ENCODE measurements at places on chromosomes 4 and X. TPM values are rescaled to one million over a fixed set of nuclear protein-coding genes. Genes with fewer than 3 reads are reported as not detected.

DNA sequence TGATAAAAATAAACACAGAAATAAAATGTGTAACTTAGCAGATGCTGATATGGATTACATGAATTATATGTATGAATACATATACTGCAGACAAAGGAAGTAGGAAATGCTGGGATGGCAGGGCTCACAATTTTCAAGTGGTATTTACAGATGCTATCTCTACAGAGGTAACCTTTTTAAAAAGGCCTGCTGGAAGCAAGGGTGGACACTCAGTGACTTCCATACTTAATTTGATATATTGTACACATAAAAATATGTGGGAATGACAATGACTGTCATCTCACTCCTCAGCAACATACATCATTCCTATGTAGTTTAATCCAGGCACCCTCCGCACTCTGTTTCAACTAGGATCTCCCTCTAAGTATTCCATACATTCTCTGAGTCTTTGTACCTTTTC lies 452.9 kb downstream of the DTHD1 start:
- no peak for DNase-seq
- no peak overlapping the region for H3K27ac ChIP-seq
- no peak overlapping the region for H3K4me3 ChIP-seq
- H3K27me3 ChIP-seq, result no peaks in the 10 kb centered on the region
- no peaks in the 10 kb centered on the region for H3K36me3 ChIP-seq
- no peaks in the 10 kb centered on the region for H3K4me1 ChIP-seq

- DNase-seq, result no peak
- peaks cover 32% of the 10 kb centered on the region for H3K4me1 ChIP-seq
- no peak overlapping the region for H3K4me3 ChIP-seq
- H3K36me3 ChIP-seq, result peaks cover 11% of the 10 kb centered on the region
- H3K27ac ChIP-seq, result no peak overlapping the region
Measured at GRCh38 chr4:150133605-150134004, 55.4 kb downstream of the DCLK2 start.

GRCh38 chr4:121822796-121823504 lies 733 bp downstream of the CCNA2 start:
- peak overlapping the region; percentile 90 for H3K4me3 ChIP-seq
- peaks cover 11% of the 10 kb centered on the region for H3K36me3 ChIP-seq
- H3K27me3 ChIP-seq, result no peaks in the 10 kb centered on the region
- DNase-seq, result no peak
- peaks cover 40% of the 10 kb centered on the region for H3K4me1 ChIP-seq

GRCh38 chrX:34437586-34437985 lies 219.5 kb downstream of the TMEM47 start:
- H3K36me3 ChIP-seq, result no peaks in the 10 kb centered on the region
- DNase-seq, result no peak
- H3K4me1 ChIP-seq, result no peaks in the 10 kb centered on the region

DNA sequence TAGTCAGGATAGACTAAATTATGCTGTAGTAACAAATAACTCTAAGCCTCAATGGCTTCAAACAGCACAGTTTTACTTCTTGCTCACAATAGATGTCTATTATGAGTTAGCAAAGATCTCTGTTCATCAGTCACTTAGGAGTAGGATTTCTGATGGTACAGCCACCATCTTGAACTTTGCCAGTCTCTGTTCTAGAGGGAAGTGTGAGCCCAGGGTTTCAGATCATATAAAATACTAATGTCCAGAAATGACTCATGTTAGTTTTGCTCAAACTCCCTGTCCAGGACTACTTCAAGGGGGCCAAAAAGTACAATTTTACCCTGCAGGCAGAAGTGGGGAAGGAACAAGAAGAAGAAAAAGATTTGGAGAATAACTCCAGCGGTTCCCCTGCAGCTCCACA lies 77.1 kb upstream of the LSM6 start:
- H3K36me3 ChIP-seq, result no peaks in the 10 kb centered on the region
- H3K27ac ChIP-seq, result no peak overlapping the region
- H3K4me1 ChIP-seq, result peaks cover 17% of the 10 kb centered on the region
- DNase-seq, result no peak
- H3K4me3 ChIP-seq, result no peak overlapping the region
- no peaks in the 10 kb centered on the region for H3K27me3 ChIP-seq

GRCh38 chr4:177119691-177120090 lies 190.0 kb upstream of the NEIL3 start:
- DNase-seq, result no peak
- H3K27me3 ChIP-seq, result peaks cover 2% of the 10 kb centered on the region

Gene PABPC4L
- total RNA-seq, result 3.1 TPM

Gene FAM53A
- 9.5 TPM for total RNA-seq

Gene GPRIN3
- not detected for total RNA-seq

Gene FGFR3
- 6.4 TPM for total RNA-seq

Gene SAP30
- 22.8 TPM for total RNA-seq

Measured in osteocyte (in vitro differentiated cells).